Stimulated activated CD8-positive, alpha-beta memory T cell treated with anti-CD3 and anti-CD28 coated beads, Interleukin-12 subunit alpha, Interleukin-12 subunit beta, amount 100 ng/mL, for 4 hours (primary cell): ENCODE measurements at places on chromosomes 3 and 15.

DNA sequence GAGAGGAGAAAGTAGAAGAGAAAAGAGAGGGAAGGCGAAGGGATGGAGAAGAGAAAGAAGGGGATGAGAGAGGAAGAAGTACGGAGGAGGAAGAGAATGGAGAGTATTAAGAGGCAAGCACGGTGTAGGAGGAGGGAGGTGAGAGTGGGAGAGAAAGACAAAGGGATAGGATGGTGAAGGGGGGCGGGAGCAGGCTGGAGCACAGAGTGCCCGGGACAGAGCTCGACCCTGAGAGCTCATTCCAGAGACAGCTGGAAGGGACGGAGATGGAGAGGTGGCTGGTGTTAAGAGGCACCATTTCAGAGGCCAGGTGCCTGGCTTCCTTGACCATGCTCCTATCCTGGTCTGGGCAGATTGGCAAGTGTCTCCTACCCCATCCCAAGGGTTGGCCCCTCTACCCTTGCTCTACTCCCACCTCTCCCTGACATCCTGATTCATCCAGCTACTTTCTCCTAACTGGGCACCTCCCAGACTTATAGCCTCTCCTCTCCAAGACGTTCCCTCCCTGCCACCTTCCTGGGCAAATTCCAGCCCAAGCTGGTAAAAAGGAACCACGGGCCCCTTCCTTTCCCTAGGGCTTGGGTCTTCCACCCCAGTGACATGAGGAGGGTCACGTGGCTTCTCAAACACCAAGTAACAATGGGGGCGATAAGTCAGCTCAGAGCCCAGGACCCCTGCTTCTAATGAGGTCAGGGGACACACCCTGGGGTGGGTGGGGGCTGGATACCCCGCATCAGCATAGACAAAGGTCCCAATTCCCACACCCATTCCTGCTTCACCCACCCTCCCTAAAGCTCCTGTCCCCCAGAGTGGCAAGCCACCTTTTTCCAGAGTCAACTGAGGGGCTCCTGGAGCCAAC lies 1.1 kb downstream of the CLCN2 start:
- DNase-seq, result no peak

DNA sequence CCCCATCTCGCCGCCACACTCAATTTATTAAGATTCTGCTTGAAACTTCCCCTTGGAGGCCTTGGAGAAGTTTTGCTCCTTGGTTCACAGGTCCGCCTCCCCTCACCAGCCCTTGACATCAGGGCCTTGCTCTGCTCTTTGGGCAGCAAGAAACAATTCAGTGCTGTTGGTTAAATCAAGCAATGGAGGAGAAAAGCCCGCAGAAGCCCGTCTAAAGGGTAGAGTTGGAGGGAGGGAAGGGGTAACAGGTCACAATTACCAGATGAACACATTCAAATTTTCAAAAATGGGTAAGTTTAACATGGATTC lies 429 bp downstream of the PARP9 start:
- no peak for DNase-seq

GRCh38 chr3:119408243-119408950 lies 55.0 kb downstream of the TMEM39A start:
- DNase-seq, result no peak

GRCh38 chr3:157065201-157065600 lies 94.7 kb downstream of the CCNL1 start:
- no peak for DNase-seq

- DNase-seq, result no peak
Measured at GRCh38 chr3:168096210-168096652, 507 bp upstream of the GOLIM4 start.

DNA sequence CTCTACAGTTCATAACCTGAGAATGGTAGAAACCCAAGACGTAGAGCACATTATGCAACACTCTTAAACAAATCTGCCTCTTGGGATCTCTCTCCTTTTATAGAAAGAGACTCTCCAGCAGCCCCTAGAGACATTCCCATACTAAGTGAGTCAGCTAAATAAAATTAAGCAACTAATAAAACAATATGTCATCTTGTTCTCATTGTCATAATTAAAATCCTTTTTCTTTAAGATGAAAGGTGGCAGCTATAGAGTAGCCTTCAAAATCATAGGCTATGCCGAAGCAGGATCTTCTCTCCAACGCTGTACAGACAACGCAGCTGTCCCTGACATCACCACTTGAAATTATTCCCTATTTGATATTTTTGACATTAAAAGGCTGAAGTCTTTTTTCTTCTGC lies 790.0 kb downstream of the FHIT start:
- no peak for DNase-seq

DNA sequence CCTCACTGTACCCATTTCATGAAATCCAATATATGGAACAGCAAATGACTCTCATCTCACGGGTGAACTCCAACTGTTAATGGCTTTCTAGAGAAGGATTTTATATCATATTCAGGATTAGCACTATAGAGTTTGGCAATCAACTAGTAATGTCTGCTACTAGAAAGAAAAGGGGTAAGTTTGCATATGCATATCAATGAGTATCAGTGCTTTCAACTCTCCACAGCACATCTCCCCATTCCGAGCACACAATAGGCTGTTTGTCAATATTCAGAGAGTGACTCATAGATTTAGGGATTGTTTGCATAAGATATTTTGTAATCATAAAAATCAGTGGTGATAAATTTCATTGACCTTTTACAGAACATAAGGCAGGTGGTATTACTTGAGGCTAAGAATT lies 163.2 kb upstream of the LMCD1 start:
- no peak for DNase-seq

DNA sequence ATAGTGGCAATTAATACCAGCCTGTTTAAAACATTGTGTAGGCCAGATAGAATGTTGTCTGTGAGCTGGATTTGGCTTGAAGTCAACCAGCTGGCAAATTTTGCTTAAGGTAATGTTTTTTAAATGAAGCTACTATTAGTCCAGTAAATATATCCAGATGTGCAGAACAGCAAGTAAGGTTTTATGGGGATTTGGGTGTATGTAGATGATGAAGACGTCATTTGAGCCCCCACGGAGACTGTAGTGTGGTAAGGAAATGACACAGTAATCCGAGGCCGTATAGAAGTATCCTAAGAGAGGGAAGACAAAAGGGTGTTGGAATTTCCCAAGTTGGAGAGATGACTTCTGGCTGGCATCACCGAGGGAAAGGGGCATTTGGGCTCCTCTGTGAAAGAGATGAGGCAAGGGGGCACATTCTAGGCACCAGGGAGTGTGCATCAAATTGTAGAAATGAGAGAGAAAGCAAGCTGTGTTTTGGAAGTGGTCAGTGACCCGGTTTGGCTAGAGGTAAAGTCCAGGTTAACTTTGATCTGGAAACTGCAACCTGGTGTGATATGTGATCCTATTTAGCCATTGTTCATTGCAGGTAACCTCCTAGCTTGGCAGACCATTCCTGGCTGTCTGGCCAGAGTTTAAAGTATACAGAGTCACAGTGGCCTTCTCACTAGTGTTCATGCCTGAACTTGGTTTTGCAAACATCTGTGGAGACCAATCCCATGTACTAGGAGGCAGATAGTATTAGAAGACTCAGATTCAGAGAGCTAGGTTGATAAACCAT lies 104.2 kb downstream of the ITPR1 start:
- DNase-seq, result no peak

- DNase-seq, result no peak
Measured at GRCh38 chr3:197007953-197008352, 21.7 kb downstream of the MELTF start.

DNA sequence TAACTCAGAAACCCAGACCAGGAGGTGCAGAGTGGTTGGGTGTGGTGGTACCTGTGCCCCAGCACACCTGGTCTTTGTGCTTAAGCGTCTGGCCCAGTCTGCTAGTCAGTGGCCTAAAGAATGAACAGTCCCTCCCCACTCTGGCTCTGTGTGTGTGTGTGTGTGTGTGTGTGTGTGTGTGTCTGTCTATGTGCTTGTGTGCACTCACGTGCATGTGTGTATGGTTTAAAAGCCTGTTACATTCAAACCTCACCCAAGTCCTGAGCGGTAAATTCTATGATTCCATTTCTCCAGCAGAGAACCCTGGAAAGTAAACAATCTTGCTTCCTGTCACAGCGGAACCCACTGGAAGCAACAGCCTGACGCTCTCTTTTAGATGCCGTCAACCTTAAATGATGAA lies 34.2 kb downstream of the EDEM1 start:
- no peak for DNase-seq
